ENCODE measurements at places on chromosomes 4 and X.
A peak's percentile ranks its signal among the peaks of the same experiment; 100 is the strongest.

DNA sequence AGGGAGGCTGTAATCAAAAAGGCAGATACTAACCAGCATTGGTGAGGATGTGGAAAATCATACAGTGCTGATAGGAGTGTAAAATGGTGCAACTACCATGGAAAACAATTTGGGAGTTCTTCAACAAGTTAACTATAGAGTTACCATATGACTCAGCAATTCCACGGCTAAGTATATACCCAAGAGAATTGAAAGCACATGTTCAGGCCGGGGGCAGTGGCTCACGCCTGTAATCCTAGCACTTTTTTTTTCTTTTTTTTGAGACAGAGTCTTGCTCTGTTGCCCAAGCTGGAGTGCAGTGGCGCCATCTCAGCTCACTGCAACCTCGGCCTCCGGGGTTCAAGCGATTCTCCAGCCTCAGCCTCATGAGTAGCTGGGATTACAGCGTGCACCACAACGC lies 15.0 kb upstream of the CD99L2 start:
- no peak for DNase-seq

DNA sequence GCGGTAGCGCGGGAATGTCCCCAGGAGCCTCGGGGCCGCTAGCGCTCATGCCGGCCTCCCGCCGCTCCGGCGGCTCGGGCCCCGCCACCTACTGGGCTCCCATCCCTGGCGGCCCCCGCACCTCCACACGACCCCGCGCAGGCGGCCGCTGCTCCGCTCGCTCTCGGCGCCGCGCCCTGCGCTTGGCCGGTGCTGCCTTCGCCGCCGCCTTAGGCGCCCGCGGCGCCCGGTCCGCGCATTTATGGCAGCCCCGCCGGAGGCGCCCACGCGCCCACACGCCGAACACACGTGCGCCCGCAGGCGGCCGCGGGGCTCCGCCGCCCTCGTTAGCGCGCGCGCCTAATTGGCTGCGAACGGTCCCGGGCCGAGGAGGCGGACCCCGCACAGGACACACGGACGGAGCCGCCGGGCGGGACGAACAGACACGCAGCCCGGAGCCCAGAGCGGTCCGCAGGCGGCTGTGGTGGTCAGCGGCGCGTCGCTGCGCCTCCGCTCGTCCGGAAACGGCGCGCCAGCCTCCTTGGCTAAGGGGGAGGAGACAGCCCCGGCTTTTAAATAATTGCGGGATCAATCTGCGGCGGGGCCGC lies at the start of gene NKX1-1:
TSS of gene NKX1-1 (minus strand) at position 49 of the 587 bp plus-strand sequence. CDS start at position 49, 0 bp downstream.
- no peak for DNase-seq

- DNase-seq = no peak
Observed at GRCh38 chrX:50211510-50211909, 6.9 kb downstream of the CCNB3 start.

- no peak for DNase-seq
Observed at GRCh38 chr4:37424753-37425152, 180.2 kb downstream of the NWD2 start.

DNA sequence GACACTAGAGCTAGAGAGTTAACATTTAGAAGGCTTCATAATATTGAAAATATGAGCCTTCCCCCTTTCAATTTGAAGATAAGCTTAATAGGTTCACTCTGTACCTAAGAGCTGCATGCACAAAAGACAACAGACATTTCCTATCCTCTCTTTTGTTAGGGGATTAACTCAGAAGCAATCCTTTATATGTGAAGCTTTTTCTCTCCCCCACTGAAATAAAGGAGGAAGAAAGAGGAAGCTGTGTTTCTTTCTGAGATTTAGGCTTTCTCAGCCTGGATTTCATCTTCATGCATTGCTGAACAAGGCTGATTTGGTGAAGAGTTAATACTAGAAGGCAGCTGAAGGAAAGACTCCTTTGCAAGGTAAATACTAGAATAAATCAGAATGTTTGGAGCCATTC lies 21.0 kb upstream of the CABS1 start:
- no peak for DNase-seq

- no peak for DNase-seq
Observed at GRCh38 chr4:153210727-153211126, 6.5 kb downstream of the TRIM2 start.

- DNase-seq = no peak
Observed at GRCh38 chr4:89101256-89102161, 9.8 kb upstream of the TIGD2 start.

GRCh38 chrX:44447214-44447613 lies 95.4 kb downstream of the FUNDC1 start:
- DNase-seq = no peak

DNA sequence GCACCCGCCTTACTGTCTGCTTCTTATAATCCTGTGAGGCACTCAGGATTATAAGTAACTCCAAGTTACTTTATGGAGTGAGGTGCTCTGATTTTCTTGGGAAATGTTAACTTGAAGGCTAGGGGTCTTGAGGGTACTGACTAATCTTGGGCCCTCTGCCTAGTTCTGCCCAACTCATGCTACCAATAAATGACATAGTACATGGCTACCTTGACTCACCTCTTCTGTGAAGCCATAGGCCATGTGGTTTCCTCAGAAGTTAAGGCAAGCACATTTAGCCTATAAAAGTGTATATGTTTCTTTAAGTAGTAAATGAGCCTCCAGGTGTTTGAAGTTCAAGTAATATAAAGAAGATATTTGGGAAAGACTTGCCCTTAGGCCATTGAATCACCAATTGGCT lies 99.8 kb upstream of the CASK start:
- DNase-seq = no peak

- DNase-seq = no peak
Observed at GRCh38 chr4:37358748-37359147, 114.2 kb downstream of the NWD2 start.

DNA sequence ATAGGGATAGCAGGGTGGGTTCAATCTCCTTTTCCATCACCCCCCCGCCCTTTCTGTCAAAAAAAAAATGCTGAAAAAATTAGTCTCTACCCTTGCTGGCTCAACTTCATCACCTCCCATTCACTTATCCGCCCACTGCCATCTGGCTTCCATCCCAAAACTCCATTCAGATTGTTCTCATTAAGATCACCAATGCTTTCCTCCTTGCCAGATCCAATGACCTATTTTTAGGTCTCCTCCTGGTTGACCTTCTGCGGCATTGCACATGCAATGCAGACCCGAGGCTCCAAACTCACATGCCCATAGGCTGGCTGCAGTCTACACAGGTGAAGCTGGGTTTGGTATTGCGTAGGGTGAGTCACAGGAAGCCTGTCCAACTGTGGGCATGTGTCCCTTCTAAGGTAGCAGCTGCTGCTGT lies 21.1 kb upstream of the STIM2 start:
- DNase-seq = no peak

- DNase-seq = no peak
Observed at GRCh38 chr4:29002151-29002550, 1718.0 kb upstream of the PCDH7 start.

- no peak for DNase-seq
Observed at GRCh38 chr4:145613566-145614232, 5.5 kb upstream of the MMAA start.

- DNase-seq = no peak
Observed at GRCh38 chrX:87338510-87338909, 179.1 kb upstream of the KLHL4 start.

GRCh38 chrX:24245202-24245601 lies 68.7 kb downstream of the SUPT20HL2 start:
- DNase-seq = no peak

DNA sequence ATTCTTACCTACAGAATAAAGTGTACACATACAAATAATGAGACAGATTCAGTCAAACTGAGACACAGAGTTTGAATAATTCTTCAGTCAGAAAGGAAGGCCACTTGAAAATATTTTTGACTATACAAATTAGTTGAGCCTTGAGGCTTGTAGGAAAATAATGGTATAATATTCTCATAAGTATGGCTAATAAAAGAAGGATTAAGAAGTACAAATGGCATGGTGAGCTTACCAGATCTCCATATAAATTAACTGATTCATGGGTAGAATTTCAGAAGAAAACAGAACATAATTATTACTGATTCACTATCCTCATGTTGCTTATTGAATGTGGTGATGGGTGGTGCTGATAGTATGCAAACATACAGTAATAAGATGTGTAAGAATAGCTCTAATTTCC lies 401.1 kb downstream of the PCDH18 start:
- DNase-seq = no peak

GRCh38 chrX:41445781-41446358 lies 1.3 kb upstream of the NYX start:
- DNase-seq = no peak

GRCh38 chr4:28435314-28435713 lies 1574.7 kb downstream of the STIM2 start:
- no peak for DNase-seq

DNA sequence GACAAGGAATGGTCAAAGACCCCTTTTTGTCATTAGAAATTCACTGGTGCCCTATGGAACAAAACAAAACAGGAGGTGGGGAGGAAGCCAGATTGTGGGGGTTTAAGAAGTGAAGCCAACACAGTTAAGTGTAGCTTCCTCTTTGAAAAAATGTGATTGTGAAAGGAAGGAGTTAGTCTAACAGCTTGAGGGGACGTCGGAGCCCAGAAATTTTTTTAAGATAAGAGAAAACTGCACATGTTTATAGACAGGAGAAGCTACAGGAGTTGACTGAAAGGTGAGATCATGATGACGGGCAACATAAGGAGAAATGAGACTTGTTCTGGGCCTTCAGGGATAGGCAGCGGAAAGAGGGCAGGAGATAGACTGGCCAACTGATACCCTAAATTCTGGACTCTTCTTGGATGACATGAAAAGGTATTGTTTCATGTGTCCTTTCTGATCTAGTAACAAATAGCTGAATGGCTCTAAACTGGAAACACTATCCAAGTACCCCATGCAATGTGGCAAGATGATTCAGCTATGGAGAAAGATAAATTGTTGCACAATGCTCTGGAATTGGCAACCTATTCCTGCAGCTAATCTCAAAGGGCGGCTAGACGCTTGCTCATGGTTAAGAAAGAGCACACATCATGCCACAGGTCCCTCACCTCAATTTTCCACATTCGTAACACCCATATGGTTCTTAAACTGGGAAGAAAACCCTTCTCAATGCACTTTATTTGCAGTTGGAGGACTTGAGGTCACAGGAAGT lies 3.7 kb upstream of the HDAC8 start:
- no peak for DNase-seq

DNA sequence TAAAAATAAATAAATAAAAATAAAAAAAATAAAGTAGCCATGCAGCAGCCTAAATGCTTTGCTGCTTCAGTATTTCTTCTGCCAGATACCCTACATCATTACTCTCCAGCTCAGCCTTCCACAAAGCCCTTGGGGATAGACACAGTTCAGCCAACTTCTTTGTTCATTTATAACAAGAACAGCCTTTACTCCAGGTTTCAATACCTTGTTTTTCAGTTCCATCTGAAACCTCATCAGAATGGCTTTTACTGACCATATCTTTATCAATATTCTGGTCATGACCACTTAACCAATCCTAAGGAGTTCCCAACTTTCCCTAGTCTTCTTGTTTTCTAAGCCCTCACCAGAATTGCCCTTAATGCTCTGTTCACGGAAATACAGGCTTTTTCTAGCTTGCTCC lies 128.3 kb upstream of the MED14 start:
- DNase-seq = no peak

DNA sequence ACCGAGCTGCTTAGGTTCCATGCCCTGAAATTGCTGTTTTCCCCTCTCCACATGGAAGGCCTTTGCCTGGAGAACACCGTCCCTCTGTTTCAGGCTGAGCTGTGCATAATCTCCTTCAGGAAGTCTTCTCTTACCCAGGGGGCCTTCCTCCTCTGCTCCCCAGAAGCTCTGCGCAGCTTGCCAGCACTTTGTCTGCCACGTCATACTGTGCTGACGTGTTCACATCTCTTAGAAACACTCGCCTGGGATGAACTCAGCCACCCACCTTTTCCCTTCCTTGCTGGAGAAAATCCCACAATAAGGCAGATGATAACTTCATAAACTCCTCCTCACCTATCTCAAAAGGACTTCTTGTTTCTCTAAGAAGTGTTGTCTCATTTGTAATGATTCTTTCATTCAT lies 110.7 kb downstream of the ARHGAP10 start:
- DNase-seq = no peak

- DNase-seq = no peak
Observed at GRCh38 chrX:69493193-69493592, 10.9 kb upstream of the NALF2 start.

- DNase-seq = peak; percentile 69
Observed at GRCh38 chr4:1009542-1010394, 1.7 kb upstream of the FGFRL1 start.

DNA sequence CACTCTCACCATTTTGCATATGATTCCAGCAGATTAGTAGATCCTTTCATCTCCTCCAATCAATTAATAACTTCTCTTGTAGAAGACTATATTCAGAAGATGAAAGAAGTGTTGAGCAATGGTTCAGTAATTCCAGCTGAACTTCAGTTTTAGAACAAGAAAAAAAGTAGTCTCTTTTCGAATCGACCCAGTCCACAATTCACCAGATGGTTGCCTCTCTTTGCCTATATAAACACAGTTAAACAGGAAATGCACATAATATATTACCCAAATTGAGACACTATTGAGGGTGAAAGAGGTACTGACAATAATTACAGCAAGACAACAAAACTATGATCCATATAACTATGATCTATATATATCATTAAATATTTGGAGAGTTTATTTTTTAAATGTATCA lies 16.8 kb upstream of the FAM241A start:
- DNase-seq = no peak

GRCh38 chrX:135522878-135523693 lies 2.6 kb downstream of the INTS6L start:
- no peak for DNase-seq

- no peak for DNase-seq
Observed at GRCh38 chrX:55167124-55167803, 52.9 kb upstream of the PAGE5 start.

- no peak for DNase-seq
Observed at GRCh38 chr4:19386786-19387185, 864.9 kb upstream of the SLIT2 start.

GRCh38 chr4:174592985-174593335 lies 70.7 kb upstream of the HPGD start:
- DNase-seq = no peak

GRCh38 chr4:120509222-120509621 lies 413.3 kb downstream of the PRDM5 start:
- DNase-seq = no peak

DNA sequence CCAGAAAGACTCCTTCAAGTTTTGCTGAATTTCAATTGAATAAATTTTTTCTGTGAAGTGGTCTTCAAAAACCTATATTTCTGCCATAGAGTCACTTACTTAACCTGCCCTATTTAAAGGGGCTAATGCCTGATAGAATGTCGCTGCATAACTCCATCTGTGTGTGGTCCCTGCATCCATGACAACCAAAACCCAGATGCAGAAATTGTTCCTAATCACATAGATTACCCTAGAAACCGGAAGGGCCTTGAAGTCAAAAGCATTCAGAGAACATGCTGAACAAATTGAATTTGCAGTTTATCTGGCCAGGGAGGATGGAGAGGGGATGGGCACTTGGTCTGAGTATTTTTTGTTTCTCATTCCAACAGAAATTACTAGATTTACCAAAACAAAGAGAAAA lies 1.5 kb upstream of the PARM1 start:
- DNase-seq = no peak

- DNase-seq = peak; percentile 36
Observed at GRCh38 chr4:44760142-44760898, 34.0 kb upstream of the GNPDA2 start.
